ENCODE measurements at places on chromosomes 2 and 18. TPM values are rescaled to one million over a fixed set of nuclear protein-coding genes. Genes with fewer than 3 reads are reported as not detected.

Gene GTF3C2
- total RNA-seq: 43.8 TPM

DNA sequence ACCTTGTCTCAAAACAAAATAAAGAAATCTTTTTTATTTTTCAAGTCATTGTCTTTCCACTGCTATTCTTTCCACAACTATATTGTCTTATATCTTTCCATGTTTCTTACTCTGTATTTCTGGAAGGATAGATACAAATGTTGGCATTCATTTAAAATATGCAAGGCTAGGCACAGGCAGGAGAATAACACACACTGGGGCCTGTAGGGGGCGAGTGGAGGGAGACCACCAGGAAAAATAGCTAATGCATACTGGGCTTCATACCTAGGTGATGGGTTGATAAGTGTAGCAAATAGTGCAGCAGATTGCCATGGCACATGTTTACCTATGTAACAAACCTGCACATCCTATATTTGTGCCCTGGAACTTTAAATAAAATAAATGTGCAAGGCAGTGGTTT lies 9.6 kb downstream of the MRPL30 start:
- DNase-seq: no peak

DNA sequence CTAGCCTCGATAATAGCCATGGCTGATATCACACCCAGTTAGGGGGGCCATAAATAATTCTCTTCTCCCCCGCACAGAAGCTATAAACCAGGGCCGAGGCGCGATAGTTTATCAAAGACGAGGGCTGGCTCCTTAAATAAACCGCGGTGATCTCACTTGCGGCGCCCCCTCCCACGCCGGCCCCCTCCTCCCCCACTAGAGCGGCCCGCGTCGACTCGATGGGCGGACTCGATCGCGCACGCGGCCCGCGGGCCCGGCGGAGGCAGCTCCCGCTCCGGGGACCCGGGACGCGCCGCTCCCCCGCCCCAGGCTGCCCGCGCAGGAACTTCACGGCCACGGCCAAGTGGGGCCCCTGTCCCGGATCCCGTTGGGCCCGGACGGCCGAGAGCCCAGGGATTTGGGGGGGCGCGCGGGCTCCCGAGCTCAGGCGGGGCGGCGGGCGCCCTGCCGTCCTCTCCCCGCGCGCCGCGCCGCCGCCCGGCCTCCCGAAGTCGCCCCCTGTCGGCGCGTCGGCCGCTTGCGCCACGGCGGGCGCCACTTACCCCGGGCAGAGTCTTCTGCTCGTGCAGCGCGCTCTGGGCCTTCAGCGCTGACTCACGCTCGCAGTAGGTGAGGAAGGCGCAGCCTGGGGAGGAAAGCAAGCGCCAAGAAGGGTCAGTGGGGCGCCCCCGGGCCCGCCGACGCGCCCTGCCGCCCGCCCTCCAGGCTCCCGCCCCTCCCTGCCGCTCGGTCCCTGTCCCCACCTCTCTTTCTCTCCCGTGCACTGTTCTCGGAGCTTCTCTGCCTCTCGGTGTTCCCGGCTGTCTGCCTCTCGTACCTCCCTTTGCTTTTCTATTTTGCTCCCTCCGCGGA lies 80.4 kb downstream of the CELF4 start:
- no peak for DNase-seq

DNA sequence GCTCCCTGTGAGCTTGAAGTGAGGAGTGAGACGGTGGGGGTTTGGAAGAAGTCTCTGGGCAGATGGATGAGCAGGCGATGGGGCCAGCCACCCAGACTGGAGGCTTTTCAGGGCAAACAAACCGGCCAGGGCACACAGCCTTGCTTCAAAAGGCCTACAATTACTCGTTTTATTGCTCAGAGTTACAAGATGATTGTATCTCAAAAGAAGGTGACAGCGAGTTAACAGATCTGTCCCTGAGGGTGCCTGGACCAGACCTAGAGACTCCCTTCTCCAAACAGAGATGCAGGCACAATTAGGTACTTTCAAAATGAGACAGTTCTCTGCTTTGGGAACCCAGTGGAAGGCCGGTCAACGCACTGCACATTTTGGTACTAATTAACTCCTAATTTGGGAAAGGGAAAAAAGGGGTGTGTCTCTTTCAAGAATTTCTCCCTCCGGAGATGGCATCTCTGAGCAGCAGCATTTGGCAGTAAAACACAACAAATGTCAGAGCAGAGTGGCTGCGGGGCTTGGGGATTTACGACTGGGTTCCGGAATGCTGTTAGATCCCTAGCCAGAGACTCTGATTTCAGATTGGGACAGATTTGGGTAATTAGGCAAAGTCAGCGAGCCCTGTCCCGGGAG lies 226.7 kb downstream of the TTC32 start:
- no peak for DNase-seq

GRCh38 chr2:74138600-74139323 lies 8.9 kb downstream of the BOLA3 start:
- DNase-seq: no peak
